ENCODE measurements at places on chromosomes 3 and 15.

GRCh38 chr3:175288621-175289020 is 429.5 kb downstream of the NAALADL2 start:
- no peak for DNase-seq

DNA sequence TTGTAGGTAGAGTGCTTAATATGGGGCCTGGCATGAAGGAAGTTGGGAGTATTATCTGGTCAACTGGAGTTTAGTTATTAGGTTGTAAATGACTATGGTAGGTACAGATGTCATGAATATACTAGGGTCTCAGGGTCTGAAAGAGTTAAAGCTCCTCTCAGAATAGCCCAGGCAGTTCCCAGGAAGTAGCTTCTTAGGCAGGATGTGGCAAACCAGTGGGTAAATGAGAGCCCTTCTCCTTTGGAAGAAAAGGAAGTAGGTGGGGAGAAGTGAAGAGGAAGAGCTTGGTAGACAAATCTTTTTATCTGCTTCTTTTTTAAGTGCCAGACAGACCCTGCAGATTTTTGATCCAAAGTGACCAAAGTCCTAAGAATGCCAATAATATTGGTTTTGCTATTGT is 24.5 kb downstream of the MAP2K1 start:
- no peak for DNase-seq

DNA sequence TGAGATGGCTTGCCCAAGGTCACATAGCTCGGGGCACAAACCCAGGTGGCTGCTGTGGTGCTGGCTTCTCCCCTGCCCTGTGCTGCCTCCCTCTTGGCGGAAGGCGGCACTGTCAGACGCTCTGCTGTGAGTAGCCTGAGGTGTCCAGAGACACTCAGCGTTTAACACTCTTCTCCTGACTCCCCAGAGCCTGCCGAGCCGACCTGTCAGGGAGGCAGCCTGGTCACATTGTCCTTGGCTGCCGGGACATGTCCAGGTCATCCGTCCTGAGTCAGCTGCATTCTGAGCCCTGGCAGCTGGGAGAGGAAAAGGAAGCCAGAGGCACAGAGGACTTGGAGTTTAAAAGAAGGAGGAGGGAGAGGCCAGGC is 4.7 kb downstream of the LMAN1L start:
- no peak for DNase-seq

- DNase-seq = no peak
These were observed 2.1 kb downstream of the ZNF609 start for GRCh38 chr15:64462492-64462891.

DNA sequence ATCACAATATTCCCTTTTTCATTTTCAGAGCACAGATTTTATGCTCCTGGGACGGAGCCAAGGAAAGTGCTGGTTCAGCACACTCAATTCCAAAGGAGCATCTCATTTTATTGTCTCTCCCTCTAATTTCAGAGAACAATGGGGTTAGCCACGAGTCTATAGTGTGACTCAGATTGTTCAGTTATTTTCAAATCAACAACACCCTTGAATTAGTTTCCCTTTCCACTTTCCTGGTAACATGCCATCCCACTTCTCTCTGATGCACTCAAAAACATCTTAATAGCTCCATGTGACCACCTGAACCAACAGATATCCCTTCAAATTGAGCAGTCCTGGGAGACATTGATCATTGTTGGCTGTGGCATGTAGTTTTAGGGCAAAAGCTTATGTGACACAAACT is 389.7 kb upstream of the MDFIC2 start:
- no peak for DNase-seq

DNA sequence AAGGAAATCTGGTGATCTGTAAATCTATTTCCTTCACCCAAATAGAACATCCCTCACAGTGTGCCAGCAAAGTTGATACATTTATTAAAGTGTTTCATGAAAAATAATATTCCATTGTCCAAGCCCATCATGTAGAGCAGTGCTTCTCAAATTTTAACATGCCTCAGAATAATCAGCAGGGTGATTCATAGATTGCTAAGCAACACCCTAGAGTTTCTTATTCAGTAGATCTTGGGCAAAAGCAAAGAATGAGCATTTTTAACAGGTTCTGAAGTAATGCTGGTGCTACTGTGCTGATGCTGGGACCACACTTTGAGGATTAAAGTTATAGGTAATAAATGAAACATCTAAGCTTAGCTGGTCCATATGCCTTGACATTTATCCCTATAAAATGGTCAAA is 210.5 kb downstream of the ZIC4 start:
- no peak for DNase-seq

DNA sequence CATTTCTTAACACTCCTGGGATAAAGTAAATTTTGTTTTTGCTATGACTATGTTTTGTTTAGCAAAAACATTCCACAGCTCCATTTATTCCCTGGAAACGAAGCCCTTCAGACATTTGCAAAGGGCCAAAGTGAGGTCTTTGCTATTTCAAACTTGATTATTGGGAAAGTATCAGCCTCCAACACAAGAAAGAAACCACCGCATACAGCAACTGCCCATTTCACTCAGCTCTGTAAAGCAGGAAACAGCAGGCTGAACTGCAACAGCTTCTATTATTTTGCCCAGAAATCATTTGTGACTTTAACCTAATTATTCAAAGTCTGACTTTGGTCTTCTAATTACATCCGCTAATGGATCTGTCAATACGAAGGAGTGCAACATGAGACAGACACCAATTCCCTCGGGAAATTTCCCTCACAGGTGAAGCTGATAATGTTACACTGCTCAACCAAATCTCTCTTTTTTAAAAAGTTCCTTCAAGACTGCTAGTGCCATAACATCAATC is 72.1 kb downstream of the RFTN1 start:
- DNase-seq = no peak

GRCh38 chr3:123068601-123069381 is 2.0 kb downstream of the PDIA5 start:
- DNase-seq = no peak

- DNase-seq = no peak
These were observed 67.4 kb downstream of the RPLP1 start for GRCh38 chr15:69520067-69520466.

DNA sequence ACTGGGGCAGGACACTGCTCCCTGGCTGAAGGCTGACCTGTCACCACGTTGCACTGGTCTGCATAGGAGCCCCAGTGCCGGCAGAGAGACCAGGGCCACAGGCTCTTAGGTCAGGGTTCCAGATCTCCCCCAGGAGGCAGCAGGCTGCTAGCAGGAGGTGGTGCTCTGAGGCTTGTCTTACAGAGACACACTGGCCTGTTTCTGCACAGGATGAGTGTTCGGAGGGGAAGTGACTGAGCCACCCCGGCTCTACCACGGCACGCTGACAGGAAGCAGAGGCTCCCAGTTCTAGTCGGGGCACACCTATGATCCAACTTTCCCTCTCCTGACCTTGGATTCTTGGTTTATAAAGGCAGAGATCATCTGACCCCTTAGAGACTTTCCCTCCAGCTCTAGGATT is 8.6 kb downstream of the FBXL22 start:
- DNase-seq = no peak
